Activated CD4-positive, CD25-positive, alpha-beta regulatory T cell treated with anti-CD3 and anti-CD28 coated beads, Interleukin-2, amount 50 U/mL, for 72 hours (primary cell): ENCODE measurements at places on chromosomes 5 and 9.

- DNase-seq: no peak
Observed at GRCh38 chr5:143484601-143485000, 81.1 kb upstream of the NR3C1 start.

DNA sequence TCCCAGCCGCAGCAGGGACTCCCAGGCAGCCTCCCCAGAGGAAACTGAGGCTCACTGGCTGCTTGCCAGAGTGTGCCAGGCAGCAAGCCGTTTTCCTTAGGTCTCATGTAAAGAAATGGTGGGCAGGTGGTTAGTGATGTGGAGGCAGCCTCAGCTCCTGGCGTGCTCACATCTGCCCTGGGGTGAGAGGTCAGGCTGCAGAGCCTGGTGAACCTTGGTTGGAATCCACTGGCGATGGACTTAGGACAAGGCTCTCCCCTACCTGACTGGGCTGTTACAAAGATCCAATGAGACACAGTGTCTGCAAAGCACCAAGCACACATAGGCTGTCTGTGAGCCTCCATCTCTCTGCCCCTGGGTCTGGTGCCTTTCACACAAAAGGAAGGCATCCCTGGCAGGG, 30.9 kb downstream of the LHX6 start:
- no peak for DNase-seq

DNA sequence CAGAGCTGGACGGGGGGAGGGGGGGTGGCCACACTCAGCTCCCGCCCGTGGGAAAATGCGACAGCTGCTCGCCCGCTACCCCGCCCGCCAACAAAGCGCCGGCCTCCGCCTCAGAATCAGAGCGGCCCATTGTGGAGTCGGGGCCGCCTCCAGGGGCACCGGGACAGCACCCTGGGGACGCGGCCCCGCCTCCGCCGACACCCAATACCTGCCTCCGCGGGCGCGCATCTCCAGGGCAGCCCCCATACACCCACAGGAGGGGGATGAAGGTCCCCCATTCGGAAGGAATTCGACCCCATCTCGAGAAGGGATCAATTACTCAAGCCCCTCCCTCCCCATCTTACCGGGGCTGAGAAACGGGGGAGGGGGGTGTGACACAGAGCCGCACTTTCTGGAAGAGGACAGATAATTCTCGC, 1.3 kb downstream of the NOTCH1 start:
- DNase-seq: peak; percentile 73

DNA sequence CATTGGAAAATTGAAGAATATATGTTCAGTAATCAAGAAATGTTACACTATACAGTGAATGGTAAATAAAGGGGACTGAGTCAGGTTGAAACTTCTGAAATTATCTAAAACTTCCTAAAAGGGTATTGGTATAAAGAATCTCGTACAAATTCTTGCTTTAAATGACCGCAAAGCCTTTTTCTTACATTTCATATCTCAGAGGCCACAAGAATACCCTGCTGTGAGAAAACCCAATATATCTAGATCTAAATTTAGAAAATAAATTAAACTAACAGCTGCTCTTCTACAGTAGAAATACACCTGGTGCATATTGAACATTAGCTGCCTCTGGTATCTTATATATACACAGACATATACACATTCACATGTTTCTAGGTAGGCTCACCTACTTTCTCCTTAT, 221.7 kb downstream of the PCSK5 start:
- no peak for DNase-seq

GRCh38 chr9:117268847-117269446, 145.9 kb downstream of the ASTN2 start:
- no peak for DNase-seq

DNA sequence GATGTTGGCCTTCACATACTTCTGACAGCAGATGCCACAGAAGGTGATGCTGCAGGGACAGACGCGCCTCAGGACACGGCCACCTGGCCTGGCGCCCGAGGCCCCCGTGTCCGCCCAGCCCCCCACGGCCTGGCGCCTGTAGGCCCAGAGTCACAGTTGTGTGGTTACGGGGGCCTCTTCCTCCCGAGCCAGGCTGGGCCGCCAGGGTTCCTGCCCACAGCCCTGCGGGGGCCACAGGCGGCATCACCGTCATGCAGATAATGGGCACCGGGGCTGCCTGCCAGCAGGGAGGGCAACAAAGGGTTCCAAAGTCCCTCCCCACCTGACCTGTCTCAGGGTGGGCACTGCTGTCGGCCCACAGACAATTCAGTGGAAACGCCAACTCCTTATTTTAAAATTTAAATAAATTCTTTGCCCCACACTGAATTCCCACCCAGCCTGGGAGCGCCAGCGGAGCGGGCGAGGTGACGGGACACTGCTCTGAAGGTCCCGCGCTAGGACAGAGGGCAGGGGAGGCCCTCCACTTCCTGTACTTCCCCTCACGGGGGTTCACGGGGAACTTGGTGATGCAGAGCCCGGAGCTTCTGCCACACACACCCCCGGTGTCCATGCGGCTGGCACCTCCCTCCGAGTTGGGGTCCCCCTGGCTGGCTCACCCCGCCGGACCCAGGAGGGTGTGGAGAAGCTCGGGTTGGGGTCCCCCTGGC, 40.6 kb downstream of the EXOC3 start:
- no peak for DNase-seq

GRCh38 chr5:22238047-22238446, 615.1 kb downstream of the CDH12 start:
- no peak for DNase-seq

DNA sequence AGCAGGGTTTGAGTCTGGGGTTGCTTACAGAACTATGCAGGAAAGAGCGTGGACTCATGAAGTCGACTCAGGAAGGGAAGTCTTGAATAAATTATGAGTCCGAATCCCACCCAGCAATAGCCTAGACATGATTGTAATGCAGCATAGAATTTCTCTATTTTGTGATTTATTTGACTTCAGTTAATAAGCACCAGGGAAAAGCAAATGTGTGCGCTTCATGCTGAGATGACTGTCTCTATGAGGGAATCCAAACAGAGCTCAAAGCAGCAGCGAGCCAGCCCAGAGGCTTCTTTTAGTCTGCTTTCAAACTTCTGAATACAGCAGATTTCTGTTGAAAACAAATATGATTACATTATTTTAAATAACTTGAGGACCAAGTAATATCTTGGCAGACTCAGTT, 188.0 kb downstream of the SEMA6A start:
- DNase-seq: no peak

- no peak for DNase-seq
Observed at GRCh38 chr5:61966997-61967396, 339.0 kb upstream of the KIF2A start.

DNA sequence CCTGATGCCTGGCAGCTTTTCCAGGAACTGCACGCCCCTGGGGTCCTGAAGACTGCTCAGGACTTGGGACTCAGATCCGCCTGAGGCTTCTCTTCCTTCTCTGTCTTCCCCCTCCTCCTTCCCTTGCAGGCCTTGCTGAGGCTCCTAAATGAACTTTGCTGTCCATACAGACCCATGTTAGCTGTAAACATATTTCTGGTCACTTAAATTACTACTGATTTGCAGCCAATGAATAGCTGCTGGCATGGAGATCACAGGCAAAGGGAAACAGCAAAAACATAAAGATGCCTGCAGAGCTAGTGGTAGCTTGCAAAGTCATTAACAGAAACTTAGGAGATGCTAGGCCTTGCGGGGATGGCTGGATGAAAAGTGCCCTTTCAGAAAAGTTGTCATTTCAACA, 261.9 kb downstream of the GADD45G start:
- DNase-seq: no peak

DNA sequence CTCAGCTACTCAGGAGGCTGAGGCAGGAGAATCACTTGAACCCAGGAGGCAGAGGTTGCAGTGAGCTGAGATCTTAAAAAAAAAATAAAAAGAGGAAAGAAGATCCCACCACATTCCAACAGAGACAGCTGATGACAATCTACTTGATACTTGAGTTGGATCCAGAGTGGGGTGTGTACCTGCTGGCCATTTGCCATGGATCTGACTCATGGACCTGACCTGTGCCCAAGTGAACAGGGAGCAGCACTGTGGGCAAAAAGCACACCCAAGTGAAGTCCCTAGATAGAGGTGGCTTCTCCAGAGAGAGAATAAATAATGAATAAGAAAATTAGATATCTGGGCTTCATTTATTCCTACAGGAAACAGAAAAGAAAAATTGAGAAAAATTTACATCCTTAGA, 81.2 kb upstream of the MIER3 start:
- no peak for DNase-seq

- DNase-seq: no peak
Observed at GRCh38 chr9:77251050-77251449, 73.7 kb downstream of the VPS13A start.

- DNase-seq: no peak
Observed at GRCh38 chr5:150214289-150214688, 24.4 kb downstream of the SLC6A7 start.

- DNase-seq: no peak
Observed at GRCh38 chr9:114674798-114675540, 7.0 kb downstream of the TEX48 start.

DNA sequence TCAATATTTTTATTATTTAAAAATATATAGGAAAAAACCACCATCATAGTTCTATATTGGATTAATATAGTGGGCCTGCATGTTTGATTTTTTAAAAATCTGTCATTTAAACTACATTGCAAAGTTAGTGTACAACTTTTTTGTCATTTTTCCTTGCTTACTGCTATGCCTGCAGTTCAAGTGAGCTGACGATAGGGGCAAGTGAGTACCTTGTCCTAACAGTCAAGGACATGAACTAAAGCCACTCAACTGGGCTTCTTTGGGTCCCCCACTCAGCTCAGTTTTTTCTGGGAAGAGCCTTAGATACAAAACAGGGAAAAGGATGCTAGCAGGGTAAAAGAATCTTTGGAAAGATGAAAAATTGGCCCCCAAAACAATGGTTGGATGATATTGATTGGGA, 269.9 kb downstream of the MAN2A1 start:
- DNase-seq: no peak

GRCh38 chr9:27204578-27204977, 92.4 kb downstream of the EQTN start:
- DNase-seq: no peak

GRCh38 chr5:110414360-110414759, 312.1 kb downstream of the TMEM232 start:
- no peak for DNase-seq

DNA sequence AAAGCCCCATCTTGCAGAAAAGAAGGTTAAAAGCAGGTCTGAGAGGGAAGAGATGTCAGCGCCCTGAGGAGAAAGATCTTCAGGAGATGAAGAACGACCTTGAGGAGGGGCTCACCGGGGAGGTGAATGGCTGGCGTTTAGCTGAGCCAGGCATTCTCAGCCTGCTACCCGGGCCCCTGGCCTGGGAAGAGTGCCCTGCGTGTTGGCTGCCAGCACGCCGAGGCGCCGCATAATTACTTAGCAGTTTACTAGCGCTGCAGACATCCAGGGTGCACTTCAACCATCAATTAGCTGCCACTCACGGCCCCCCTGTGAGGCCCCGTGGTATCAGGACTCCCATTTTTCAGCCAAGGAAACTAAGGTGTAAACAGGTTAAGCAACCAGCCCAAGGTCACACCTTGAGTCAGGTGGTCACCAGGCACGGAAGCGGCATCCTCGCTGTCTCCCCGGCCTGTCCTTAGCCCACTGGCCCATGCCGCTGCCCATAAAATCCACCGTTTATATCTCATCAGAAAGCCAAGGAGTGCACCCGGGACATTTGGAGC, 551.9 kb downstream of the BNC2 start:
- no peak for DNase-seq

- no peak for DNase-seq
Observed at GRCh38 chr5:134041570-134042411, 37.0 kb upstream of the VDAC1 start.

- no peak for DNase-seq
Observed at GRCh38 chr5:113713051-113713450, 199.6 kb downstream of the YTHDC2 start.

- DNase-seq: no peak
Observed at GRCh38 chr9:79023134-79023580, 548.6 kb upstream of the TLE4 start.

DNA sequence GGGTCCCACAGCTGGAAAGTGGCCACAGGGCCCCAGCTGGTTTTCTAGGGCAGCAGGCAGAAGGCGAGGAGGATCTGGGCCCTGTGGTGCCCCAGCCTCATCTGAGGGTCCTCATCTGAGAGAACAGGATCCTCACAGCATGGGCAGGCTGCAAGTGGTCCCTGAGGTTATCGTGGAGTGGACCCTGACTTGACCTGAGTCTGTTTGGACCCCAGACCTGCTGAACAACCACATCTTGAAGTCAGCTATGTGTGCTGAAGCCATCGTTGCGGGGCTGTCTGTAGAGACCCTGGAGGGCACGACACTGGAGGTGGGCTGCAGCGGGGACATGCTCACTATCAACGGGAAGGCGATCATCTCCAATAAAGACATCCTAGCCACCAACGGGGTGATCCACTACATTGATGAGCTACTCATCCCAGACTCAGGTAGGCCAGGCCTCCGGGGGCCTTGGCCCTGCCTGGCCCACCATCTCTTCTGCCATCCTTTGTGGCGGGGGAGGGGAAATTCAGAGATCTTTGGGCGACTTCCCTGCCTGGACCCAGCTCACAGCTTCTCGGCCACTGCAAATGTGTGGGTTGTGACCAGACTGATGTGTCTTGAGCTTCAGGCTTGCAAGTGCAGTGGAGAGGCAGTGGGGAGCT, 24.0 kb downstream of the TGFBI start:
- no peak for DNase-seq

DNA sequence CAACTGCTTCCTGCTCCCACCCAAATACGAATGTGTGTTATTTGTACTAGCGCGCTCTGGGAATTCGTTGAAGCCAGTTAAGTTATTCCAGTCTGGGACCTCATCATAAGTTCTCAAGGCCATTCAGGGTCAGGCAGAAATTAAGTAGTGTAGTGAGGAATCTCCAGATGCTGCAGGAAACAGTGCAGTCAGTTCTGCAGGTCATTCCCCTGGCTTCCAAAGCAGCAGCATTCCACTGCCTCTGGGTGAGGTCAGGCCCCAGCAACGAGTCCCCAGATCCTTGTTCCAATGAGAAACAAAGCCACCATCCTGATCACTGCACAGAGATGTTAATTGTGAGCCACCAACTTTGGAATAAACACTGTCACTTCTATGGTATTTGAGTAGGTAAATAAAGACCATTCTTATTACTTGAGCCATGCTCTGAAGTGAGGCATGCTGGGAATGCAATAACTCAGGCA, 33.1 kb downstream of the SVEP1 start:
- DNase-seq: no peak

DNA sequence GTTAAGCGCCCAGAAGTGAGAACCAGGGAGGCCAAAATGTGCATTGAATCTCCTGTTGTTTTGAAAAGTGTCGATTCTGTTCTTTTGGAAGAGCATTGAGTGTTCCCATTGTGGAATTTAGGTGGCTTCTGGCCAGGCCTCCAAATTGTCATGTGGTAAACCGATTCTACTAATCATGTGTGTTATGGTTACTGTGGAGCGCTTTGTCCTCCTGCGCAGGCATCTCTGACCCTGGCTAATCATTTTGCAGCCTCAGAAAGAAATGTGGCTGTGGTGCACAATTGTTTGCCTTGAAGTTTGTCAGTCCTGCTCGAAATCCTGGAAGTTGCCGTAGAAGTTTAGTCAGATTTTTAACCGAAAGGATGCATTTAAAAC, 121.3 kb downstream of the RASGRF2 start:
- no peak for DNase-seq

GRCh38 chr9:124870723-124871122, 8.8 kb downstream of the ARPC5L start:
- no peak for DNase-seq

GRCh38 chr9:77981907-77982306, 49.7 kb downstream of the GNAQ start:
- DNase-seq: no peak
